SJCRH30 (cell line): ENCODE measurements at places on chromosomes 16 and 17. TPM values are rescaled to one million over a fixed set of nuclear protein-coding genes. Genes with fewer than 3 reads are reported as not detected.

GRCh38 chr17:76383546-76384221, 725 bp upstream of the SPHK1 start:
- peak; percentile 75 for DNase-seq

ARHGDIG gene
- total RNA-seq = not detected in 2 replicates

TBC1D3C gene
- 0.66 and 1.0 TPM in 2 replicates for total RNA-seq

- no peak for DNase-seq
Measured at GRCh38 chr16:64696866-64697265, 425.0 kb downstream of the CDH11 start.

CHST4 gene
- 0.61 and 0.71 TPM in 2 replicates for total RNA-seq

ZNF319 gene
- 5.6 and 5.7 TPM in 2 replicates for total RNA-seq

SLC35G6 gene
- total RNA-seq = not detected in 2 replicates

DNA sequence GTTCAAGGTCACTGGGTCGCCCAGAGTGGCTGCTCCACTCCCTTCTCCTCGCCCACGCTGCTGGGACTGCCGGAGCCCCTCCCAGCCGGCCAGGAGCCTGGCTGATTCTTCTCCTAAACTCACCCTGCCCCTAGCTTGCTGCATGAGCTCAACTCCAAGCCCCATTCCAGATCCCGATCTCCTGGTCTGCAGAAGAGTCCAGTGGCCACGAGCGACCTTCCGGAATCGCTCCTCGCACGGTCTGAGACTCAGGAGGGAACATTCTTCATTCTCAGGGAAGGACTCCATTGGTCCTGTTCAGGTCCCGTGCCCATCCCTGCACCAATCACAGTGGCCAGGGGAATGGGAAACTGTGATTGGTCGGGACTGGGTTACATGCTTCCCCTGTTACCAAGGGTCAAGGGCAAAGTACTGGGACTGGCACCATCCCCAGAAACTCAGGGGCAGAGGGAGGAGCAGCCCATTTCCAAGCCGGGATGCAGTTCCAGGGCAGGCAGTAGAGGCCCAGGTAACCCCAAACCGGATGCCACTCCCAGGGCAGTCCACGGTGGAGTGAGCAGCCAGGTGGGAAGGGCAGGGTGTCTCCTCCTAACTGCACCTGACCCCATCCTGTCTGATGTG, 24.5 kb upstream of the CIBAR2 start:
- DNase-seq = peak; percentile 97

HOXB6 gene
- 6.2 and 7.5 TPM in 2 replicates for total RNA-seq

- peak; percentile 17 for DNase-seq
Measured at GRCh38 chr17:34527908-34528470, 51.4 kb upstream of the TMEM132E start.

MLYCD gene
- 1.1 and 1.2 TPM in 2 replicates for total RNA-seq

GRCh38 chr17:36183001-36183971, 6.8 kb upstream of the TBC1D3B start:
- no peak for DNase-seq

DNA sequence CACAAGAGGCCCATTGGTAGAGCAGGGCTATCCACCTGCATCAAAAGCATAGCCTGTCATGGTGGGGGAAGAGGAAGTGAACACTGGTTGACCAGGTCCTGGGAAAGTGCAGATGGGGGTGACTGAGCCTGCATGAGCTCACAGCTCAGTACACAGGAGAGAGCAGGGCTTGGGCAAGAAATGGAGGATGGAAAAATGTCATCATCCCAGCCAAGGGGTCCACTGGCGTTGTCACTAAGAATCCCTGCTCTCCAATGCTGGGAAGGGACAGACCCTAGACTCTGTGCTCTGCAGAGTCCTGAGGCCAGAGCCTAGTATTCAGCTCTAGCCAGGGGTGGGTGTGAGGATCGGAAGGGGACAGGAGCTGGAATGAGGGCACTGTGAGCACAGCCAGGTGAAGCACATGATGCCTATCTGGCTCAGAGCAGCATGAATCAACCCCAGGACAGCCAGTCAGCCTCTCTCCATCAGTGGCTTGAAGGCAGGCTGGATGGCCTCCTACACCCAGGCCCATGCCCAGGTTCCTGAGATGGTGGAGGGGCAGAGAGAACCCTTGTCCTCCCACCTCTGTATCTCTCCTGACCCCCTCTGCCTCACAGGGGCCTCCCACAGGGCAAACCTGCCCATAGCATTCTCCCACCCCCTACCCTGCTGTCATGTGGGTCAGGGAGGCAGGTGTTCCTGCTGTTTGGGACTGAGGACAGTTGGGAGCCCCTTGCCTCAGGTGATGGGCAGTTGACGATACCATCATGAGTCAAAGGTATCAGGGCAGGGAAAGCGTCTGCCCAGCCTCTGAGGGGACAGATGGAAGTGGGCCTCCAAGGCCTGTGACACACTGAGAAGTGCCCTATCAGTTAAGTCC, 13.8 kb upstream of the CTCF start:
- DNase-seq = no peak

C17orf50 gene
- not detected in 2 replicates for total RNA-seq

NETO2 gene
- 34.6 and 34.8 TPM in 2 replicates for total RNA-seq

CREBBP gene
- 18.8 and 23.3 TPM in 2 replicates for total RNA-seq

MAP2K3 gene
- total RNA-seq = 19.4 and 20.4 TPM in 2 replicates

GRCh38 chr17:60006160-60006559, 41.6 kb upstream of the RNFT1 start:
- no peak for DNase-seq

GRCh38 chr17:52148969-52149351, 9.6 kb downstream of the CA10 start:
- no peak for DNase-seq

- no peak for DNase-seq
Measured at GRCh38 chr16:87757841-87758426, 7.9 kb downstream of the KLHDC4 start.

DNA sequence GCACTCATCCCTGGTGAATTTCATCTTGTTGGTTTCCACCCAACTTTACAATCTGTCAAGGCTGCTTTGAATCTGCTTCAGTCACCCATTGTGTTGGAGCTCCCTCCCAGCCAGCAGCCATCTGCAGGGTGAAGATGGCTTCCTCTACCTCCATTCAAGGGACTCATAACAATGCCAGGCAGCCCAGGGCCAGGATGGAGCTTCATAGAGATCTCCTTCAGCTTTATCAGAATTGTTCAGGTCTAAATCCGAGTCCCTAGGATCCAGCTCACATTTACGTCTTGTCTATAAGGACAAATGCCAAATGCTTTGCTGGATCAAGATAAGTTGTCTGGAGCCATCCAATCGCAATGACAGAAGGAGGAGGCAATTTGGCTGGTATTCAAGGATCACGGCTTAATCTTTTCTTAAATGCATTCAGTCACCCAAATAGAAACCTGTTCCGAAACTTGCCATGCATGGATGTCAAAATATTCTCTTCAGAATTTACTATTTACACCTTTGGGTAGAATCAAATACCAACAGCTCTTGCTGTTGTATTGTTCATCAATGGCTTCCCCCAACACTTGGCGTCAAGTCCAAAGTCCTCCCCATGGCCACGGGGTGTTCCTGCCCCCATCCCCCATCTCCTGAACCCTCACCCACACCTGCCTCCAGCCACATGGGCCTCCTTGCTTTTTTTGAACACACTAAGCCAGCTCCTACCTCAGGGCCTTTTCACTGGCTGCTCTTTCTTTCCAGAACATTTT, 3.8 kb upstream of the FAM171A2 start:
- DNase-seq = no peak

DNA sequence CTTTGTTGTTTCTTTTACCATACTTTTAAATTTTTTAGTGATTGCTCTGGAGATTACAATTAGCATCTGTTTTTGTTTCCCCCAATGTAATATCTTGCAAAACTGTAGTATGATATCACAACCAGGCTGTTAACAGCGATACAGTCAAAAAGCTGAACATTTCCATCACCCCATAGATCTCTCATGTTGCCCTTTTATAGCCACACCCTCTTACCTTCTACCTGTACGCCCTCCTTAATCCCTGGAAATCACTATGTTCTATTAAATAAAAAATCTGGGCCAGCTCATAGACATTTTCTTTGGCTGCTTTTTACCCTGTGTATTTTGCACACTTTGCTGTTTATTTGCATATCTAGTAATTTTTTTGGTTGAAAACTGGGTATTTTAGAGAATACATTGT, 67.2 kb upstream of the NACA2 start:
- no peak for DNase-seq

- DNase-seq = no peak
Measured at GRCh38 chr16:77553130-77553529, 118.3 kb upstream of the ADAMTS18 start.

RHBDF1 gene
- total RNA-seq = 24.1 and 25.3 TPM in 2 replicates

- DNase-seq = no peak
Measured at GRCh38 chr16:81136390-81137335, 40.5 kb upstream of the GCSH start.

- DNase-seq = peak; percentile 10
Measured at GRCh38 chr16:24729951-24730815, 732 bp downstream of the TNRC6A start.

SLC47A1 gene
- not detected in 2 replicates for total RNA-seq

PRAC1 gene
- total RNA-seq = not detected in 2 replicates

IRX3 gene
- 14.1 and 18.2 TPM in 2 replicates for total RNA-seq

OR1F1 gene
- total RNA-seq = 0.47 TPM in 1 of 2 replicates, not detected in the other

MCRIP2 gene
- 3.3 and 4.6 TPM in 2 replicates for total RNA-seq

DNA sequence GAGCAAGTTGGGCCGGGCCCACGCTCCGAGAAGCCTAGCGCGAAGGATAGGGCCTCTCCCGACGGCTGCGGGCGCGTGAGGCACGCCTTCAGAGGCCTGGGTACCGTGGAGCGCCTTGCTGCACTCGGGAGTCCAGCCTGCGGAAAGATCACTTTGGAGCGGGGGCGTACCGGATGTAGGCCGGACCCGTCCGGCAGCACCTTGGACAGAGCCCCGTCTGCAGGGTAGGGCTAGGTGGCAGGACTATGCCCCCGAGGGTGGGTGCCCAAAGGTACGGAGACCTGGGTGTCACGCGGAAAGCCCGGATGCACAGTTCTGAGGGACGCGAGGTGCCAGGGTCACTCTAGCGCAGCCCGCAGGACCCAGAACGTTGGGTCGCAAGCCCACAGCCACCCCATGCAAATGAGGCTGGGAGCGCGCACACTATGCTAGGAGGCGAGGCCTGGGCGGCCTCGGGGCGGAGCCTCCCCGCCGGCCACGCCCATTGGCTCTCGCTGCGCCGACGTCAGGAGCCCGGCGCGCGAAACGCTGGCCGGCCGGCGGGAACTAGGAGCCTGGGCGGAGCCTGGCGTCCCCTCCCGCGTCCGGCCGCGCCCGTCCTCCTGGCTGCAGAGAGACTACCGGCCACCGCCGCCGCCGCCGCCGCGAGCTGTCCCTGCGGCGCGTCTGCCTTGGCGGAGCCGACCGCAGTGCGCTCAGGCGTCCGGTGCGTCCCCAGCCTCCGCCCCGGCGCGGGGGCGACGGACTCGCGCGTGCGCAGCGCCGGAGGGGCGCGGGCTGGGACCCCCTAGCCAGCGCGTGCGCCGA, at the start of gene PAQR4:
PAQR4 (plus strand) TSS at position 611 of the 807 bp plus-strand sequence. CDS start 327 bp downstream, outside the sequence.
- DNase-seq = peak; percentile 90

GRCh38 chr17:83195330-83196023, 116.1 kb downstream of the METRNL start:
- no peak for DNase-seq

DNA sequence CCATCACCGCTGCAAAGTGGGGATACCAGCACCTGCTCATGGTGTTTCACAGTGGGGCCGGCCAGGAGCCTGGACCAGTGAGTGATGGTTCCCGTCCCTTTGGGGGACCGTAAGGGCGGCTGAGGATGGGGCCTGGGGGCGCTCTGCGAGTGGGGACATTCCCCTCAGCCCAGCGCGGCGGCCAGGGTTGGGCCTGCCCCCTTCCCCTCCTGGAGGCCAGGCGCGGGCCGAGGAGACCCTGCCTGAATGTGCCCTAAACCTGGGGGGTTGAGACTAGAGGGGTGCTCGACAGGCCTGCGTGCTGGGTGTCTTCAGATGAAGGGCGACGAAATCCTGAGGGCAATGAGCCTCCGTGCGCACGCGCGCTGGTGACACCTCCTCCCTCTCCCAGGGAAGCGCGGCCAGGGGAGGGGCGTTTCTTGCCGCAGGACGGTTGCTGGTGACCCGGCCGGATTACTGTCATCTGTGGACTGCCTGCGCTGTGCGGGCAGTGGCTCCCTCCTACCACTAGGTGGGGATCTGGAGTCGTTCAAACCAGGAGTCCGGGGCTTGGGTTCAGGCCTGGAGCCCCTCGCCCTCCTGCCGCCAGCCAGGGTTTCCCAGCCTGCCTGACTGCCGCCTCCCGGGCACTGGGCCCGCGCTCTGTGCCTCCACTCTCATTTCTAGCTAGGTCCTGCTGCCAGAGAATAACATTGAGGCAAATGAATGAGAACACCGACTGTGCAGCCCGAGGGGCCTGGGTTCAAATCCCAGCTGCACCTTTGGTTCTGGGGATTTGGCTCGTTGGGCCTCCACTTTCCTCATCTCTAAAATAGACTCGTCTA, 17.1 kb downstream of the TBX2 start:
- peak; percentile 90 for DNase-seq

PPP1R27 gene
- total RNA-seq = not detected in 2 replicates

GRCh38 chr17:3635474-3636153, 436 bp downstream of the SHPK start:
- peak; percentile 50 for DNase-seq

SCGB1C2 gene
- not detected in 2 replicates for total RNA-seq

SRSF2 gene
- 516 and 599 TPM in 2 replicates for total RNA-seq
